ENCODE measurements at places on chromosomes 4 and X. TPM values are rescaled to one million over a fixed set of nuclear protein-coding genes. Genes with fewer than 3 reads are reported as not detected.

Gene PPP4R3C
- not detected for total RNA-seq

Gene LARP7
- 45.3 TPM for total RNA-seq

GRCh38 chrX:53356186-53356585, 66.3 kb downstream of the SMC1A start:
- no peak overlapping the region for H3K27ac ChIP-seq
- H3K4me1 ChIP-seq = no peaks in the 10 kb centered on the region
- no peaks in the 10 kb centered on the region for H3K27me3 ChIP-seq
- DNase-seq = no peak
- no peaks in the 10 kb centered on the region for H3K36me3 ChIP-seq

- no peaks in the 10 kb centered on the region for H3K27me3 ChIP-seq
- H3K4me3 ChIP-seq = no peak overlapping the region
- no peaks in the 10 kb centered on the region for H3K36me3 ChIP-seq
- no peak overlapping the region for H3K27ac ChIP-seq
- no peaks in the 10 kb centered on the region for H3K4me1 ChIP-seq
- no peak for DNase-seq
Measured at GRCh38 chrX:32572644-32573043, 638.7 kb downstream of the DMD start.

- no peak overlapping the region for H3K27ac ChIP-seq
- H3K27me3 ChIP-seq = no peaks in the 10 kb centered on the region
- no peaks in the 10 kb centered on the region for H3K36me3 ChIP-seq
- no peak for DNase-seq
- H3K4me1 ChIP-seq = no peaks in the 10 kb centered on the region
Measured at GRCh38 chr4:17665346-17665745, 50.9 kb downstream of the MED28 start.

GRCh38 chr4:66590488-66591215, 920.4 kb upstream of the EPHA5 start:
- no peaks in the 10 kb centered on the region for H3K4me1 ChIP-seq
- H3K4me3 ChIP-seq = no peak overlapping the region
- no peaks in the 10 kb centered on the region for H3K36me3 ChIP-seq
- no peak overlapping the region for H3K27ac ChIP-seq
- DNase-seq = no peak

GRCh38 chr4:55396308-55397125, 760 bp downstream of the TMEM165 start:
- peaks cover 47% of the 10 kb centered on the region for H3K4me1 ChIP-seq
- H3K27me3 ChIP-seq = no peaks in the 10 kb centered on the region
- H3K4me3 ChIP-seq = peak overlapping the region; percentile 97
- no peak for DNase-seq
- peak overlapping the region; percentile 89 for H3K27ac ChIP-seq

DNA sequence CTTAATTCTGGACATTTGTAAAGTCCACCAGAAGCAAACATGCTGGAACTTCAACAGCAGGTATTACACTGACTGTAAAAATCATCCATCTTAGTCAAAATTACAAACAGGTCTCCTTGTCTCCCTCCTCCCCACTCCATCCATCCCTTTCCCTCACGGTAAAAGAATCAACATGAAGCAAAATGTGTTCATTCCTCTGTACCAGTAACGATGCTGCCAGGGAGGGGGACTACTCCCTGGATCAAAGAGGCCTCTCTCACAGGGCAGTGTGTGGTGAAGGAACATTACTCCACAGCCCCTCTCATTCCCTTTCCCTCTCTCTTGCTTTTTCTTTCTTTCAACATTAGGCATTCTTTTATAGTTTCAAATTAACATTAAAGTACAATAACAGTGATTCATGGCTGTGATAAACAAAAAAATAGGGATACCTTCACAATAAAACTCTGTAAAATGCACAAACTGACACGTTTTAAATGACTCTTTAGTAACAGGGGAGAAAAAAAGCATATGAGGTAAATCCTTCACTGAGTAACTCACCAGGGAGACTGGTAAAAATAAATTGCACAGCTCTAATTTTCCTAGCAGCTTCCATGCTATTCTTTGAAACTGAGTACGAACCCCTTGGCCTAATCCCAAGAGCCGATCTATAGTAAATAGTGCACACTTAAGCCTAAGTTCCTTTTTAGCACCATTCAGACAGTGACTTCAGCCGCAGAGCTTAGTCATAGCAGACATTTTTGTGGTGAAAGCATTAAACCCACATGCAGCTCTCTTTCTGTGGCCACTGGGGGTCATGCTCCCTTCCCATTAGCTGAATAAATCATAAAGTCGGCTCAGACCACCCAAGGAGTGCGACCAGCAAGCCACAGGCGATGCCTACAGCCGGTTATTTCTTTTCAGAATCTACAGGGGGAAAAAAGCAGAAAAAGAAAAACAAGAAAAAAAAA, 215.6 kb upstream of the GYPA start:
- no peak for DNase-seq
- H3K4me3 ChIP-seq = no peak overlapping the region
- no peak overlapping the region for H3K27ac ChIP-seq
- no peaks in the 10 kb centered on the region for H3K4me1 ChIP-seq
- no peaks in the 10 kb centered on the region for H3K36me3 ChIP-seq

- no peak overlapping the region for H3K27ac ChIP-seq
Measured at GRCh38 chr4:89410687-89411086, 103.1 kb upstream of the GPRIN3 start.

DNA sequence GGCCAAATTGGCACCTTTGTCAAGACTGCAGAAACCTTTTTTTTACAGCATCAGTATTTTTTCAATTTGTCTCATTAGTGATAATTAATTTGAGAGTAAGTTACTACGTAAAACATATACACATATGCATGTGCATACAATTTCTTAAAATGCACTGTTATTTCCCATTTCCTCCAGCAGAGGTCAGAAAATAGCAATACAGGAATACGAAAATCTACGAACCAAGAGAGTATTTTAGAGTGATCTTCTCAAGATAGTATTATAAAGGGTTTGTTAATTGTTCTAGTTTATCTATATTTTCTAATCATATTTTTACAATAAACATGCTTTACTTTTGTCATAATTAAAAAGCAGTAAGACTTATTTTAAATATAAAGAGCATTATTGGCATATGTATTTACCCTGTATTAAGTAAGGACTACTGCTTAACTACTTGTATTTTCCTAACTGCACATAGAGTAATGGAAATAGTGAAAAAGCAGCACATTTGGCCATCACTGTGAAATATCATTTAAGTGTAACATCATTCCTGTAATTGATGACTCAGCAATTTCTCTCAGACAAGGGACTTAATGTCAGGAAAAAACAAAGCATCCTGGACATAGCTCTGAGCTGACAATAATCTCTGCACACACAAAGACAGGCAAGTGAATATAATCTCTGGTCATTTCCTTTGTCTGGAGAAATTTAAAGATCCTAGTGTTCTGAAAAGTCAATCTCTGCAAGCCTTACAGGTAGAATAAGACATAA, 45.6 kb downstream of the MAOB start:
- H3K36me3 ChIP-seq = no peaks in the 10 kb centered on the region
- no peak overlapping the region for H3K27ac ChIP-seq
- H3K27me3 ChIP-seq = peaks cover 2% of the 10 kb centered on the region
- H3K4me1 ChIP-seq = no peaks in the 10 kb centered on the region
- H3K4me3 ChIP-seq = no peak overlapping the region

Gene EVC2
- total RNA-seq = 0.32 TPM

DNA sequence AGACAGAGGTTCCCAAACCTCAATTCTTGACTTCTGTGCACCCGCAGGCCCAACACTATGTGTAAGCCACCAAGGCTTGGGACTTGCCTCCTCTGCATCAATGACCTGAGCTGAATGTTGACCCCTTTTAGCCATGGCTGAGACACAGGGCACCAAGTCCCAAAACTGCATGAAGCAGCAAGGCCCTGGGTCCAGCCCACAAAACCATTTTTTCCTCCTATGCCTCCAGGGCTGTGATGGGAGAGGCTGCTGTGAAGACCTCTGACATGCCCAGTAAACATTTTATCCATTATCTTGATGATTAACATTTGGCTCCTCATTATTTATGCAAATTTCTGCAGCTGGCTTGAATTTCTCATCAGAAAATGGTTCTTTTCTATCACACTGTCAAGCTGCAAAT, 85.4 kb downstream of the ITM2A start:
- no peaks in the 10 kb centered on the region for H3K27me3 ChIP-seq
- H3K27ac ChIP-seq = no peak overlapping the region
- peaks cover 19% of the 10 kb centered on the region for H3K36me3 ChIP-seq
- H3K4me1 ChIP-seq = peaks cover 11% of the 10 kb centered on the region
- no peak overlapping the region for H3K4me3 ChIP-seq
- DNase-seq = no peak

Gene SLC10A4
- total RNA-seq = 0.10 TPM

- no peaks in the 10 kb centered on the region for H3K36me3 ChIP-seq
- H3K27ac ChIP-seq = no peak overlapping the region
- no peaks in the 10 kb centered on the region for H3K4me1 ChIP-seq
- H3K27me3 ChIP-seq = no peaks in the 10 kb centered on the region
- no peak for DNase-seq
- H3K4me3 ChIP-seq = no peak overlapping the region
Measured at GRCh38 chr4:125770814-125771398, 456.2 kb downstream of the FAT4 start.

GRCh38 chr4:89878611-89879010, 16.0 kb upstream of the MMRN1 start:
- no peaks in the 10 kb centered on the region for H3K4me1 ChIP-seq
- H3K36me3 ChIP-seq = no peaks in the 10 kb centered on the region
- no peak overlapping the region for H3K4me3 ChIP-seq
- peaks cover 12% of the 10 kb centered on the region for H3K27me3 ChIP-seq
- no peak overlapping the region for H3K27ac ChIP-seq

GRCh38 chr4:28879178-28879577, 1841.0 kb upstream of the PCDH7 start:
- DNase-seq = no peak
- H3K27me3 ChIP-seq = no peaks in the 10 kb centered on the region
- no peaks in the 10 kb centered on the region for H3K4me1 ChIP-seq
- H3K4me3 ChIP-seq = no peak overlapping the region
- no peak overlapping the region for H3K27ac ChIP-seq

Gene OTUD4
- 80.9 TPM for total RNA-seq

Gene PHKA1
- 7.5 TPM for total RNA-seq

Data from activated T-helper 1 cell treated with anti-CD3 and anti-CD28 coated beads, Interleukin-12 subunit alpha, Interleukin-12 subunit beta, Interleukin-2, Interleukin-4 antibody, amounts not matched to agents 30 ng/mL and 10 ng/mL and 1 ng/mL, durations not matched to agents 14 hours and 24 hours and 36 hours (primary cell).